Stimulated activated CD8-positive, alpha-beta memory T cell treated with anti-CD3 and anti-CD28 coated beads, Interleukin-12 subunit alpha, Interleukin-12 subunit beta, amount 100 ng/mL, for 4 hours (primary cell): ENCODE measurements at places on chromosomes 6 and 20.

DNA sequence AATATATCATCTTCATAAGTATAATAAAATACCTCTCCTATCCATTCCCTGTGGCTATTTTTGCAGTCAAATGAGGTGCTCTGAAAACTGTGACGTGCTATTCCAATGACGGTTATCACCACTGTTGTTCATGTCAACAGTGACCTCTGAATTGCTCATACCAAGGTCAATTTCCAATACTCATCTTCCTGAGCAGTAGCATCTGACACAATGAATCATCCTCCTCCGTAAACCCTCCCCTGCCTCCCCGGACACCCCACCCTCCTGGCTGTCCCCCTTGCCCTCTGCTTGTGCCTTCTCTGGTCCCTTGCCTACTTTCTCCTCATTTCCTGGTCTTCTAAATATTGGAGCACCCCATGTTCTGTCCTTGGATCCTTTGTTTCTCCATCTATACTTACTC is 77.7 kb upstream of the SLC22A23 start:
- no peak for DNase-seq

- DNase-seq, result no peak
Observed at GRCh38 chr6:30557683-30557981, 537 bp downstream of the PRR3 start.

GRCh38 chr6:15426901-15427300 is 181.0 kb downstream of the JARID2 start:
- DNase-seq, result no peak

- no peak for DNase-seq
Observed at GRCh38 chr20:39070484-39071231, 108.5 kb downstream of the DHX35 start.

- peak; percentile 31 for DNase-seq
Observed at GRCh38 chr6:30260036-30260504, 46.9 kb upstream of the TRIM26 start.

GRCh38 chr20:50885781-50886180 is 45.5 kb downstream of the ADNP start:
- no peak for DNase-seq

DNA sequence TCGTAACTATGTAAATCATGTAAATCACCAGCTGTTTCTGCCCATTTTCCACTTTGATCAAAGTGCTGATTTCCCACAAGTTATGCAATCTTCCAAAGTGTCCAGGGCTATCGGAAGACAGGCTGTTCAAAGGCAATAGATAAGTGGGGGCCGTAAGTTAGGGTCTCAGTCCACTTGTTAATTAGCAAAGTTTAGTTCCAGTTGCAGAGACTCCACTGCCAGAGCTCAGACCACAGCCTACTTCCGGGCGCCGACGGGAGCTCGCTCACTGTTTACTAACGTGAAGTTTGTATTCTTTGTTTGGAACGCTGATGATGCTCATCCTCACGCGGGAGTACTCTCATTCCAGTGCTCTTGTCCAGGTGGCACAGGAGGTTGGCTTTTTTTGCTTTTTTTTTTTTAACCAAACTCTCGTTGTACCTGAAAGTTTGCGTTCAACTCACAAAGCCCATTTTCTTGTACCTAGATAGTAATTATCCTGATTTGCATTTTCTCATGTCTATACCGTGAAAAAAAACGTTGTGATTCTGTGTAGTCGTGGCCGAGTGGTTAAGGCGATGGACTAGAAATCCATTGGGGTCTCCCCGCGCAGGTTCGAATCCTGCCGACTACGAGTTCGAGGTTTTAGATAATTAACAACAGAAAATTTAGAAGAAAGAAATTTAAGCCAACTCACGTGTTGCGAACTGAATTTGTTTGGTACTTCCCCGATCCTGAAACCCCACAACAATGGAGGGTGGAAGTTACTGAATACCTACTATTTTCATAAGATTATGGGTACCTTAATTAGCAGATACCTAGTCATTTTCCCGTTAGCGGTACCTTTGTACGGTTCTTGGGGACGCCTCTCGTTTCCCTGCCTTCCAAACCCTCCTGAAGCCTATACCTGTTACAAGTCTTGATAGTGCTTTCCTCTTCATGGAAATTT is 29.9 kb upstream of the ZNF184 start:
- peak; percentile 42 for DNase-seq

DNA sequence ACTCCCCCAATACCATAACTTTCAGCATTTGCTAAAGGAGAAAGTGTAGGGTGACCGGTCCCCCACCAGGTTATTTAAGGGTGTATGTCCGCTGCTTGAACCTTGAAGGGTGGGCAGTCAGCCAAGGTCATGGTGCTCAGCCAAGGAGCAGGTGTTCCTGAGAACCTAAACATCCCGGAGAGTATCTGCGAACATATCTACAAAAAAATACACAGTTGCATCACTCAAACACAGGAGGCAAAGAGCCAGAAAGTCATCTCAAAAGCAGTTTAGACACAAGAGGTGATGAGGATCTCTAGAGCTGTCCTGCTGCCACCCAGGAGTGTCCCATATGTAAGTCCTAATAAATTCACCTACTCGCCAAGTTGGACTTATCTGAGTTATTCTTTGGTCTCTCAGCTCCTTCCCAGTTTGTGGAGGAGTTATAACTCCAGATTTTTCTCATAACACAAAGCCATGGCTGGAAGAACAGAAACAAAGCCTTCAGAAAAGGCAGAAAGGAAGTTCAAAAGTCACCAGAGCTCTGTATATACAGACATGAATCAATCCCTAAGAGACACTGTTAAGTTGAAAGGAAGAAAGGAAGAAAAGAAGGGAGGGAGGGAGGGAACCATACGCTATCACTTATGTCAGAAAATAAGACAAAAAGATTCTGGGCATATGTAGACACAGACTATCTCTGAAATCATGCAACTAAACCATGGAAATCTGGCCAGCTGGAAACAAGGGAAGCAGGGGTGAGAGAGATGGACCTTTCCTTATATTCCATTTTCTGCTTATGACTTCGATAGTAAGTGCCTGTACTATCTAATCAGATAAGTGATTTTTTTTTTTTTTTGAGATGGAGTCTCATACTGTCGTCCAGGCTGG is 11.3 kb downstream of the MBOAT1 start:
- DNase-seq, result no peak

DNA sequence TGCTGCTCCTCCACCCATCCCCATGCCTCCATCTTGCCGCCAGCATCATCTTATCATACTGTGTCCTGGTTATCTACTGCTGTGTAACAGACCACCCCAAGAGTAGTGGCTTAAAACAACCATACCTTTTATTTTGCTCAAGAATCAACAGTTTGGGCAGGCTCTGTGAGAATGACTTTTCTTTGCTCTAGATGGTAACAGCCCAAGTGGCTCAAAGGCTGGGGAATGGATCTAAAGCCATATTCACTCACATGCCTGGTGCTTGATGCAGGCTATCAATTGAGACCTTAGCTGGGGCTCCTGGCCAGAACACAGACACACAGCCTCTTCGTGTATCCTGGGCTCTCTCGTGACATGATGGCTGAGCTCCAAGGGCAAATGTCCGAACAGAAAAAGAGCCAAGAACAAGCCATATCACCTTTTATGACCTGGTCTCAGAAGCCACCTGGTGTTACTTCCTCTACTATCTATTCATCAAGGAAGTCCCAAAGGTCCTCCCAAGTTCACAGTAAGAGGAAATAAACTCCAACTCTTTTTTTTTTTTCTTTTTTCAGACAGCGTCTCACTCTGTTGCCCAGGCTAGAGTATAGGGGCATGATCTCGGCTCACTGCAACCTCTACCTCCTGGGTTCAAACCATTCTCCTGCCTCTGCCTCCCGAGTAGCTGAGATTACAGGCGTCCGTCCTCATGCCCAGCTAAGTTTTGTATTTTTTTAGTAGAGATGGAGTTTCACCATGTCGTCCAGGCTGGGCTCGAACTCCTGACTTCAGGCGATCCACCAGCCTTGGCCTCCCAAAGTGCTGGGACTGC is 159.3 kb upstream of the JARID2 start:
- no peak for DNase-seq

- no peak for DNase-seq
Observed at GRCh38 chr6:109687271-109687761, 3.7 kb downstream of the AK9 start.

DNA sequence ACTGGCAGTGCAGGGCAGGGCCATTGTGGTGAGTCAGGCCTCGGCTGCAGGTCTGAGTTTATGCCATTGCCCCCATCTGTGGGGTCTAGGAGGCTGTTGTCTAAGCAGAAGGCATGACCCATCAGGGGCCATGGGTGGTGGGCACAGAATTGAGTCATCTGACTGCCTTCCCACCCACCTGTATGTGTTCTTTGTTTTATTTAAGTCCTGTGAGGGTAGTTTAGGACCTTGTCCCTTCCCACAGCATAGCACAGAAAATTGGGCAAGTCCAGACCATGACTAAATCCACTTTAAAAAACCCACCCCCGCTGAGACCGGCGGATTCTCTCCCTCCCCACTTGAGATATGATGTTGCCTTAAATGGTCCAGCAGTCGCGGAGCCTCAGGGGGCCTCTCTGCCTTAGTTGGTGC is 40.3 kb downstream of the ERMARD start:
- DNase-seq, result no peak

- DNase-seq, result no peak
Observed at GRCh38 chr20:44931911-44932310, 22.1 kb downstream of the PABPC1L start.

DNA sequence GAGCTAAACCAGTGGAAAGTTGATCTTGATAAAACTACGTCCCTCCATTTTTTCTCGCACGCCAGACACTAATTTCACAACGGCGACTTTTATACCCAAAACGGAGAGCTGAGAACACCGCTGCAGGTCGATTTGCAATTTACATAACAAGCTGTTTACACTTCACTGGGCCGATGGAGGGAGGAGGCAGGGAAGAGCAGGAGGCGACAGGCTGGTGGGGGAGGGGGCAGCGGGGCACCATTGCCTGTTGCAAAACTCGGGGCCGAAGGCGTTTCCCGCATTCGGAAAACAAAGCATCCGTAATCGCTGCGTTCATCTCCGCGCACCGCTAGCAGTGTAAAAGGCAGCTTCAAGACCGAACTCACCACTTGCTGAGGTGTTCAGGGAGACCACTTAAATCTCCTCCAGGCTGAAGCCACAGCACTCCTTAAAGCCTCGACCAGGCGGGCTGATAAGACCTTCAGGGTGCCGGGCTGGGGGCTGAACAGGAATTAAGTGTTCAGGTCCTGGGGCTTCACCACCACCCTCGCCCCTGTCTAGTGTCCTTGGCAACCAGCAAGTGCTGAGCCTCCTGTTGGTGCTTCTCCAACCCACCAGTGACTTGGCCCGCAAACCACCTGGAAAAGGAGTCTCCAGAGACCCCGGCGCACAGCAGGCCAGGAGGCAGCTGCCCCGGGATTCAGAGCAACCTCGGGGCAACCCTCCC is 2.0 kb upstream of the FOXC1 start:
- no peak for DNase-seq

- DNase-seq, result no peak
Observed at GRCh38 chr6:112279031-112279935, 24.9 kb upstream of the LAMA4 start.

GRCh38 chr20:38838326-38838725 is 32.8 kb downstream of the PPP1R16B start:
- DNase-seq, result no peak
